NCI-H1694 treated with DMSO at 0.1 percent for 48 hours (cell line): ENCODE measurements at places on chromosomes 12 and 14.
A peak's percentile ranks its signal among the peaks of the same experiment; 100 is the strongest.

DNA sequence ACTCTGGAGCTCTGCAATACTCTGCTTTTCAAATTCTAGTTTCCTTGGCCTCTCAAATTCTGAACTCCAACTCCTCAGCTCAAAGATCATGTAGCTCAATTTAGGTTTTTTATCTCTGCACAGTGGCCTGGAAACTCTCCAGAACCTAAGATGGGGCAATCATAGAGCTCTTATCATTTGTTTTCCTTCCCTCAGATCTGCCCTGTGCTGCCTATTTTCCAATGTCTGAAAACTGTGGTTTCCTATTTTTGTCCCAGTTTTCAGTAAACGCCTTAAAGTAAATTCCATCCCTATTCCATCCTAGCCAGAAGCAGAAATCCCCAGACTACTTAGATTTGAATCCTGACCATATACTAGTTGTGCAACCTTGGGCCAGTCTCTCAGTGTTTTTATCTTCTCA is 73.2 kb downstream of the CEP83 start:
- no peak for DNase-seq

DNA sequence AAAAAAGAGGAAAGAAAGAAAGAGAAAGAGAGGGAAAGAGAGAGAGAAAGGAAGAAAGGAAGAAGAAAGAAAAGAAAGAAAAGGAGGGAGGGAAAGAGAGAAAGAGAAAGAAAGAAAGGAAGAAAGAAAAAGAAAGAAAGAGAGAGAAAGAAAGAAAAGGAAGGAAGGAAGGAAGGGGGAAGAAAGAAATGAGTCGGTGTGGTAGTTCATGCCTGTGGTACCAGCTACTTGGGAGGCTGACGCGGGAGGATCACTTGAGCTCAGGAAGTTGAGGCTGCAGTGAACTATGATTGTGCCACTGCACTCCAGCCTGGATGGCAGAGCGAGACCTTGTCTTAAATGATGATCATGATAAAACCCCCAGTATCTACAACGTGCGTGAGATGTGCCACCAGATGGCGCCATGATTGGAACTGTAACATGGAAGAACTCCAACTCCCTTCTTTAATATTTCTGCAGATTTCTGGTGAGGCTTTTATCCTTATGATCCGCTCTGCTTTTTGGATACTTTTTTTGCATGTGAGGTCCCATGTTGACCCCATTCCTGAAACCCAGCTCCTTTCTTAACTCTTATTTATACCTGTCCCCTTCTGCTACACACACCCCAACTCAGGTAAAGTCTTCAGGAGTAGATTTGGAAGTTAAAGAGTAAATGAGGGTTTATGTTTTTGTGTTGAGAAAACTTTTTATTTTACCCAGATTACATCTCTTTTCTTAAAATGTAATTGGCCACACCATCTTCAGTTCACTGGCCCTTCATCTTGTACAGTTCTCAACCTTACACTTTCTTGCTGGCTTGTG is 25.6 kb downstream of the RNASE10 start:
- peak; percentile 88 for DNase-seq

- DNase-seq: peak; percentile 39
These were observed 2.0 kb upstream of the SETD1B start for GRCh38 chr12:121801595-121802484.

DNA sequence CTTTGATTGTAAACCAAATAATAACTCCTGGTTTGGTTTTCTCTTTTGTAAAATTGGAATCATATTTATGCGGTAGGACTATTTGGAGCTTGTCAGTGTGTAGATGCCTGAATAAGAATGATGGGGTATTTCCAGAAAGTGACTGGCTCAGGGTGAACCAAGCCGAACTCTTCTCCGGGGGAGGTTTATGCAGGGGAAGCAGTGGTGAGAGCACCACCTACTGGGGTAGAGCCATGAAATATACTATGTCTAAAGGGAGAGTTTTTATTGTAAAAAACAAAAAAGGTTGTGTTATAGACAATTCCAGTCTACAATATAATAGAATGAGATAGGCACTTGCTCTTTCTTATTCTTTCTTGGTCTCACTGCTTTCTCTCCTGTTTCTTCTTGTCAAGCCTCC is 222.9 kb upstream of the SLC16A7 start:
- DNase-seq: no peak

DNA sequence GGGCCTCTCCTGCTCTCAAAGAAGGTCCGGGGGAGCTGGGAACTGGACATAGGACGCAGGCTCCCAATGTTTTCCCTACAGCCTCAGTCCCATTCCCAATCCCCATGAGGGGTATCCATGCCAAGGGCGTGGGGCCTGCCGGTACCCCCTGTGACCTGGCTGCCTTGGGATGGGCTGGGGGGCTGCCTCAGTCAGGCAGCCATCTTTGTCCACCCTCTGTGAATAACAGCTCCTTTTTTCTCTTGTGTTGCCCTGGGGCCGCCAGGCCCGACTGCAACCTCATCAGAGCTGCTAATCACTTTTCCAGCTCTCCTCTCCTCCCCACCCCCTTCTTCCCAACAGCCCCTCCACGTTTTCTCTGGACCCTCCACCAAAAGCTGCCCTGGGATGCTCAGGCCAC is 11.2 kb downstream of the FIGNL2 start:
- DNase-seq: no peak

- no peak for DNase-seq
These were observed 110.3 kb downstream of the DICER1 start for GRCh38 chr14:95046711-95047681.

DNA sequence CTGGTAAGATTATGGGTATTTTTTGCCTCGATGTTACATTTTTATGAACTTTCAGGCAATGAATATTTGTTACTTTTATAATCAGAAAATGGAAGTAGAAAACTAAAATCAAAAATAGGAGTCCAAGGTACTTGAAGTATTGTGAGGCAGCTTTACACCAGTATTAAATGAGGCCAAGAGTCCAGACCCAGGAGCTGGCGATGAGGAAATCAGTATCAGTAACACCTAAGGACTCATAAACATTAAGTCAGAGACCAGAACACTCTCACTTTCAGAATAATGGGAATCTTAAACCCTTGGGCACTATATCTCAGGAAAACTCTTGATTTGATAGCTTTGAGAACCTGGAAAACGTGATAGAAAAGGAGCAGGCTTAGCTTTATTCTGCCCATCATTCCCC is 208.8 kb downstream of the GXYLT1 start:
- no peak for DNase-seq

- DNase-seq: no peak
These were observed 9.5 kb upstream of the LRTM2 start for GRCh38 chr12:1810931-1811280.

- DNase-seq: no peak
These were observed 6.4 kb downstream of the BCL11B start for GRCh38 chr14:99265571-99265970.

- DNase-seq: no peak
These were observed 106.0 kb downstream of the BRMS1L start for GRCh38 chr14:35932136-35932535.

- no peak for DNase-seq
These were observed 7.0 kb downstream of the AREL1 start for GRCh38 chr14:74705613-74706500.

- no peak for DNase-seq
These were observed 14.1 kb upstream of the NOP2 start for GRCh38 chr12:6582196-6582595.

DNA sequence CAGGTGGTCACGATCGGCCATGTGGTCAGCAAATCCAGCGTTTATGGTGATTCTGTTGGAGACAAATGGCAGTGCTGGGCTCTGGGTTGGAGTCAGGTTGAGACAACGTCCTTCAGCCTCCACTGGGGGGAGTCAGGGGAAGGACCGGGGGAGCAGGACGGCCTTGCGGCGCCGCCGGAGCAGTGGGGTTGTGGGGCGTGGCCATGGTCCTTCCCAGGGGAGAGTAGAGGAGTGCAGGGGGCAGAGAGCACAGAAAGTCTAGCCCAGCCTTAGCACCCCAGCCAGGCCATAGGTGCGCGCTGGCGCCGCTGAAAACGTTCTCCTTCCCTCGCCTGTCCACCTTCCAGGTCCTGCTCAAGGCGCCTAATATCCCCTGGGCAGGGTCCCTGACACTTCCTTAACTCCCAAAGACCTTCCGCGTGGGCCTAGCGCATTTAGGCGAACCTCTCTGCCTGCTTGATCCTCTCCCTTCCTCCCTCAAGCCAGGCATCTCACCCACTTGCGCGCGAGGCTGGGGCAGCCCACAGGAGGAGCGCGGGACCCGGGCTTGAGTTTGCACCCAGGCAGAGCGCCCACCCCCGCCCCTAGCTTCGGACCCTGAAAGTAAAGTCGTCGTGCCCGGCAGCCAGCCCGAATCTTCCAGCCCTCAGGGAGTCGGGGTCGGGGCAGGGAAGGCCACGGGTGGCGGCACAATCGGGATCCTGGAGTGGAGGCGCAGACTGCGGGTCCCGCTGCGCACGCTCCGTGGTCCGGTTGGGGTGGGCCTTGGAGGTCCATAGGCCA is 3.1 kb upstream of the KIF26A start:
- no peak for DNase-seq

DNA sequence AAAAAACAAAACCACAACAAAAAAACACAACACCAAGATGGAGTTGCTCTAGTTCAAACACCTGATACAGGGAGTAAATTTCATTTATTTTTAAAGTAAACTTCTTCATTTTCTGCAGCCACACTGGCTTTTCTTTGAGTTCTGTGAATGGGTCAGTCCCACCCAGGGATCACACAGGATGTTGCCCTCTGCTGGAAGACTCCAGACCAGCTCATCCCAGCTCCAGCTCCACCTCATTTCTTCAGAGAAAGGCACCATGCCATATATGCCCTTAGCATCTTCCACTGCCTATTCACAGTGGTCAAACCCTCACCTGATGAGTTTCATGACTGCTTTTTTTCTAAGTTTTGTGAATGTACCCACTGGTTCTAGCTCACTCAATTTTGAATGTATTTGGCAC is 8.0 kb downstream of the GLIPR1 start:
- DNase-seq: peak; percentile 9

GRCh38 chr12:75550401-75551240 is 39.2 kb upstream of the KRR1 start:
- peak; percentile 5 for DNase-seq

DNA sequence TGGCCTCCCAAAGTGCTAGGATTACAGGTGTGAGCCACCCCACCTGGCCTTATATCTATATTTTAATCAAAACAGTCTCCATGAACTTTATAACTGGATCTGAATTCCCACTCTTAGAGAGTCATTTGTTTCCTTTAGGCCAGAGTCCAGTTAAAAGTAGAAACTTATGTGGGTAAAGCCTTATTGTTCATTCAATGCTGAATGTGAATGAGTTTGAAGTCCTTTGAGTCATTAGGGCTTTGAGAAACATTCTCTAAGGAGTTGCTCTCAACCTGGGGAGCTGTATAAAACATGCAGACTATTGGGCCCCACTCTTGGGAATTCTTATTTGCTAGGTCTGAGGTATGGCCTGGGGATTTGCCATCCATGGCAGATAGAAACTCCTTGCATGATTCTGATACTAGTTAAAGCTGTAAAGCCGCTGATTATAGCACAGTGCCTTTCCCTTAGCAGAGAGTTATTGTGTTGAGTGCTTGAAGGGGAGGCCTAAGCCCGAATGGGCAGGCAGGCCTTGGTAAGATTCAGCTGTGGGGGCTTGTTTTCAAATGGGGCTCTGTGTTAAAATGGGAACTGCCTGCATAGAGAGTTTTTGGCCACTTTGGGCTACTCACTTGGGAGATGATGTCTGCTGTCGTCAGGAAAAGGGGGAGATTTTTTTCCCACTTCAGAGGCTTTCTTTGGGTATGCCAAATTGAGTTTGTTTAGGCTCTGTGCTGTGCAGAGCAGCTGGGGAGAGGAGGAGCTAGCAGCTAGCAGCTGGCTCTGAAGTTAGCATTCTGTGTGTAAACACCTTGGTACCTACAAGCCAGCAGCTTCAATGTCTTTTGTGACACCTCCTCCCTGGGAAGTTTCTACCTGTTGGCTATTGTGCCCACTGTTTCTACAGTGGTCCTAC is 117.5 kb downstream of the DACT1 start:
- DNase-seq: peak; percentile 78

DNA sequence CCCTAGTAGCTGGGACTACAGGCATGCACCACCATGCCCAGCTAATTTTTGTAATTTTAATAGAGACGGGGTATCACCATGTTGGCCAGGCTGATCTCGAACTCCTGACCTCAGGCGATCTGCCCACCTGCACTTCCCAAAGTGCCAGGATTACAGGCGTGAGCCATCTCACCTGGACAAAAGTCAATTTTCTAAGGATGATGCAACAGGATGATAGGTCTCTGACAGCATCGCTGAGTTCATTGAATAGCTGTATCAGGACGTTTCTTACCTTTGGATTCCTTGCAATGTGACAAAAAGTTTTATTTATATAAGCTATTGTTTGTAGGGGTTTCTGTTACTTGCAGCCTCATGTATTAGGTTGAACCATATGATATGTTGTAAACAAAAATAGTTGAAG is 55.5 kb upstream of the PCED1B start:
- DNase-seq: no peak
